Caco-2 (cell line): ENCODE measurements at places on chromosomes 12 and 14. TPM values are rescaled to one million over a fixed set of nuclear protein-coding genes. Genes with fewer than 3 reads are reported as not detected.

- no peak for DNase-seq
Measured at GRCh38 chr12:51517800-51518199, 73.2 kb upstream of the SCN8A start.

GRCh38 chr12:56628671-56629458, 1.3 kb downstream of the BAZ2A start:
- DNase-seq: no peak

- no peak for DNase-seq
Measured at GRCh38 chr14:22932146-22932545, 3.0 kb upstream of the PRMT5 start.

DNA sequence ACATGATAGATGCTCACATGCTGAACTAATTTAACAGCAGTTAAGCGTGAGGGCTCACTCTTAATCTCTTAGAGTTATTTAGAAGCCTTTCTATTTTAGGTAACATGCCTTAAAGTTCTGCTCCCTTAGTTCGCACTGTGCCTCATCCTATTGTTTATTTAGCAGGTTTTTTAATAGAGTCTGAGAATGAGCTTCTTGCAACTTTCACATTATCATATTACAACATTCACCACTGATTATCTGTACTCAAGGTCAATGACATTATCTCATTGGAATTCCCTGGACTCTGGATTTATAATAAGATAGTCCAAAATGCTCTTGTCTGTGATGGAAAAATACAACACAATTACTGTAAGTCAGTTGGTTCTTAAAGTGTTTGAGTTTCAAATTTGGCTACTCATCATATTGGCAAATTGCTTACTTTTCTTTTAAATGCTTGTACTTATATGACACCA, 183.6 kb upstream of the SLC38A2 start:
- no peak for DNase-seq

DNA sequence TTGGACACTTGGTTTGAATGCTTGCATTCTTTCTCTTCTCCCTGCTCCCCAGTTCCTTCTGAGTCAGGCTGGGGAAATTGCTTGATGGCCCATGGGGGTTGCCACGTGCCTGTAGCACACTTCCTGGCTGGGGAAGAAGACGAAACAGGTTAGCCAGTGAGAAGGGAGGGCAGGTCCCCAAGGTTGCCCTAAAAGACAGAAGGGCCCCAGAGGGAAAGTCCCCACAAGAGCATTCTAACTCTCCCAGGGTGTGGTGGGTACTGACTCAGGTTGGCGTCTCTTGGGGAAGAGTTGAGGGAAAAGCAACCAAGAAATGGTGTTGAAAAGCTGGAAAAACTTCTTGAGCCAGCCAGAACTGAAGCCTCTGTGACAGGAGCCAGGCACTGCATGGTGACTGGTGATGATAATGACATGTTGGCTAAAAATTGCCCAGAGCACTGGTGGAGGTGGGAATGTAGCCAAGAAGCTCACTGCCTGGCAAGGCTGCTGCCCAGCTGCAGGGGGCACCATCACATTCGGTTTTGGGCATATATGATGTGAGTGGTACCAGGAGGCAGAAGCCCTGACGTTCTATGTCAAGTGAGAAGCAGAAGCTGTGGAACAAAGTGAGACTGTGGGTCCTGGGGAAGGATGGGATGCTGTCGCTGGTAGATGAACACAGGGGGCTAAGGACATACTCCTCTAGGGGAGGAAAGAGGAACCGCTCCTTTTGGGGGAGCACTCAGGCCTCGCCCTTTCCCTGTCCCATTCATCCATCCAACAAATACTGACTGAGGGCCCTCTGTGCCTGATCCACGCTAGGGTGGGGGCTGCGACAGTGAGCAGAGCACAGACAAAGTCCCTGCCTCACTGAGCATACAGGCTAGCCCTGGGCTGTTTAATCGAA, 8.1 kb upstream of the RABGGTA start:
- no peak for DNase-seq

DNA sequence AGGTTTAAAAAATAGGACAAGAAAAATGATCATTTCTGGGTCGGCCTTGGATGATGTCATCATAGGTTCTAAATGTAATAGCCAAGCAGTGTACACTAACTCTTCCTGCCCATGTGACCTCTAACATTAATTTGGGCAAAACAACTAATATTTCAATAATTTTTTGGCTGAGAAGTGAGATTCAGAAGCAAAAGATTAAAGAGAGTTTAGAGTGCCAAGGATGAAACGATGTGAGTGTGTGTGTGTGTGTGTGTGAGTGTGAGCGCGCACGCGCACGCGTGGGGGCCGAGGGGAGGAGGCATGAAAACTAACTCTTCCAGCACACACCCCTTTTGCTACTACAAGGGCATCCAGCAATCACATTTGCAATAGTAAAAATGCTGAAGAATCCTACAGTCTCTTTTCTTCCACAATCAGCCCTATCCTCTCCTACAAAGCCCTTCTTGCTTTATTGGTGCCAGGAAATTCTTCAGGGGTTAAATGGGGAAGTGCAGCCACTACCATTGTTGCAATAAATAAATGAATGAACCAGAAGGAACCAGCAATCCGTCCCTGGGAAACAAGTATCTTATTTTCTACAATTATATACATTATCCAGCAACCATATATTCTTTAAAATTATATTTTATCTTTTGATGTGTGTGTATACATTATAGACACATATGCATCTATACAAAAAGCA, 52.9 kb downstream of the PEBP1 start:
- no peak for DNase-seq

DNA sequence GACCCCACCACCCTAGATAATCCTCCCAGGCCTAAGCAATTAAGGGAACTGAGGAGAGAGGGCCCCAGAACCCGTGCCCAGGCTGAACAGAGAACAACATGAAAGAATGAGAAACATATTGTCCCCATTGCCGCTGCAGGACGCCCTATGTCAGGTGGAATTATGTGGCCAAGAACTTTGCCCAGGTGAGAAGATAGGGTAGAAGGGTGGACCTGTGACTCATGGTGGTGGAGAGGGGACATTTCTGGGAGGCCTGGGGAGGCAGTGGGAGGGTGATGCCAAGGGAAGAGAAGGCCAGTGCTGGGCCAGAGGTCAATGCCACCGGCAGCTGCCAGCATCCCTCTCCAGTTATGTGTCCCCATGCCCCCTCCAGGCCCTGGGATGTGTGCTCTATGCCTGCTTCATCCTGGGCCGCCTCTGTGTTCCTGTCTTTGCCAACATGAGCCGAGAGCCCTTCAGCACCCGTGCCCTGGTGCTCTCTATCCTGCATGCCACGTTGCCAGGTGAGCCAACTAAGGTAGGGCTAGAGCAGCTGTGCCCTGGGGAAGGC, 15.5 kb downstream of the SOAT2 start:
- no peak for DNase-seq

DNA sequence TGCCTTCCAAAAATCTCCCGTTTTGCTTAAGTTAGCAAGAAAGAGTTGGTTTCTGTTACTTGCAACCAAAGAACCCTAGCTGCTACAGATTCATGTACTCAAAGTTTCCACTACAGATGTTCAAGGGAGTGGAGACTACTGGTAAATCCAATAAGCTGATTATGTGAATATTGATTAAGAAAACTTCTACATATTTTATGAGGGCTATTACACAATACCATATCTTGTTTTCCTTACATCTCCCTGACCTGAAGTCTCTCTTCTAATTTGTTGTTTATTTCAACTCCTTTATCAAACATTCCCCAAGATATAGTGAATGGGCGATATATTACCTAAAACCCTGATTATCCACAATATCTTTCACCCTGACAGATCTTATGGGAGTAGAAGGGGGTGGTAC, 164.4 kb upstream of the PLXNC1 start:
- DNase-seq: no peak

GRCh38 chr14:103908580-103908979, 19.7 kb upstream of the TDRD9 start:
- DNase-seq: no peak

DNA sequence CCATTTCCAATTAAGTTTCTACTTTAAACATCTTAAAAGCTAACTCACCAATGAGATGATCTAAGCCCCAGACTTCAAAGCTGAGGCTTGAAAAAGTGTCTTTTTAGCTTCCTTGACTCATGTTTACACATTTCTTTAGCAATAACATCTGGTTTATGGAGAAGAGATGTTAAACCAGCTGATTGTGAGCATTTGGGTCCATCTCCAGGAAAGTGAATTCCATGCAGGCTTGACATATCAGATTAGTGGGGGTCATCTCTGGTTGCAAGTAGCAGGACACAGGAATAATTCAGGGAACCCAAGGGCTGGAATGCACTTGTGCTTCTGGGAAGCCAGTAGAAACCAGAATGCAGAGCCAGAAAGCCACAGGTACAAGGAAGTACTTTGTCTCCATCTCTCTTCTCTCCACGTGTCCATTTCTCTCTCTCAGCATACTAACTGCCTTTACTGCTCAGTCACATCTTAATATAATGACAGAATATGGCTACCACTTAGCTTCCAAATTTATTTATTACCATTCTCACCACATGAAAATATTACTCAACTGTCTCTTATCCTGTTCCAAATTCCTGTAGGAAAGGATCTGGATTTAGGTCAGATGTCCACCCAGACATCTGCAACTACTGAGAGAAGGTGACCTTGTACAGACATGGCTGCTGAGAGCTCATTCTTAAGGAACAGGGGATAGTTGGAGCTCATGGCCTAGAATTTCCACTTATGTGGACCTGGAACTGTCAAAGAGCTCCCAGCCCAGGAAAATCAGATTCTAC, 104.4 kb downstream of the SCN8A start:
- no peak for DNase-seq

GRCh38 chr12:15928346-15928745, 17.2 kb downstream of the DERA start:
- no peak for DNase-seq

DNA sequence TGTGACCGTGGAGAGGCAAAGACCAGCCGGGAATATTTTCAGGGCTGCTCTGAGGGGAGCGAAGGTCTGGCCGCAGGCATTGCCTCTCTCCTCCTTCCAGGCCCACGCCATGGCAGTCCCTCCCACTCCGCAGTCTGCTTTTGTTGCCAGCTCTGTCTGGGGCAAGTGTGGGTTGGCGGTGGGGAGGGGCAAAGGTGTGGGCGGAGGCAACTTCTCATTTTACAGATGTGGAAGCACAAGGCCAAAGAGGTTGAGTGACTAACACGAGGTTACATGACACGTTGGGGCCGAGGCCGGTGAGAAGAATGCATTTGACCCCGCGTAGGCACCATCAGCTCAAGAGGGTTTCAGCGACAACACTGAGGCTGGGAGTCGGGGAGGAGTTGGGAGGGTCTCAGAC, 6.1 kb upstream of the FAIM2 start:
- DNase-seq: no peak

Gene ATP5F1B
- total RNA-seq: 740 and 781 TPM in 2 replicates

Gene CEP128
- 16.7 and 22.6 TPM in 2 replicates for total RNA-seq

Gene WNT1
- total RNA-seq: 0.63 TPM in 1 of 2 replicates, not detected in the other

Gene XPOT
- 164 and 174 TPM in 2 replicates for total RNA-seq

Gene OASL
- 0.11 and 0.35 TPM in 2 replicates for total RNA-seq

Gene ADAMTS20
- total RNA-seq: 0.07 TPM in 1 of 2 replicates, not detected in the other

Gene EML5
- total RNA-seq: 0.11 and 0.28 TPM in 2 replicates

Gene KDM2B
- 47.7 and 48.4 TPM in 2 replicates for total RNA-seq

Gene BRI3BP
- total RNA-seq: 19.6 and 20.6 TPM in 2 replicates
